ENCODE measurements at places on chromosomes 13 and 19.

- no peak for DNase-seq
Measured at GRCh38 chr19:2678044-2678671, 24.3 kb downstream of the GNG7 start.

DNA sequence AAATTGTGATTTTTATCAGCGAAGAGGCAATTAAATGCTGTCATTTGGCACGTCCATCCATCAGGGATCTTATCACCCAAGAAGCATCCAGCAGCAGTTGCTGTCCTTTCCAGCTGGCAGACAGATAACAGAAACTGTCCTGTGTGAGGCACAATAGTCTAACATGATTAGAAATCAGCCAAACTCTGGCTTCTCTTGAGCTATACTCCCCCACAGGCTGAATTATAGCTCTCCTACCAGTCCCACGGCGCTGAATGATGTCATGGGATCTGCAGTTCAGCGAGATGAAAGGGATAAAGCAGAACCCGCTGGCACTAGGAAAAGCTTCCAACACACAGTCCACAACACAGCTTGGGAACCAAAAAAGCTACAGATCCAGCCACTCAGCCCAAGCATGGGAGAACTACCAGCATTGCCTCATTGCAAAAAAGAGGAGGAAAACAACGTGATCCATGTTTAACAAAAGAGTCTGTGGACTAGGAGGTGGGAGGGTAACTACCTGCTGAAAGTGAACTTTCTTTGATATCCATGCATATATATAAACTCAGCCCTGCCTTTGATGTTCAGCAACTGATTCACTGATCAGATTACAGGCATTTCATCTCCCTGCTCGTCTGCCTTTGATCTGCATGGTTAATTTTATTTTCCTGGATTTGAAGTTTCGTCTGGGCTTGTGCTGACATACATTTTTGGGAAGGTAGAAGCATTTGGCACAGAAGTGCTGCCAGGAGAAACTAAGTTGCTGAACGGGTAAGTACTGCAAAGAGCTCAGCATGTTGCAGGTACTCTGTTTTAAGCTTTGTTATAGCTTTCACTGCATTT is at the start of gene TNFRSF19:
Gene TNFRSF19 (plus strand): TSS at position 314 of the 822 bp plus-strand sequence. CDS start 19,772 bp downstream, outside the sequence.
- no peak for DNase-seq

GRCh38 chr13:59211606-59212005 is 952.1 kb downstream of the DIAPH3 start:
- no peak for DNase-seq

- no peak for DNase-seq
Measured at GRCh38 chr13:98647121-98647520, 70.2 kb upstream of the STK24 start.

GRCh38 chr19:55160128-55160985 is 2.8 kb upstream of the TNNI3 start:
- DNase-seq: no peak
